ENCODE measurements at places on chromosomes 4 and X.

DNA sequence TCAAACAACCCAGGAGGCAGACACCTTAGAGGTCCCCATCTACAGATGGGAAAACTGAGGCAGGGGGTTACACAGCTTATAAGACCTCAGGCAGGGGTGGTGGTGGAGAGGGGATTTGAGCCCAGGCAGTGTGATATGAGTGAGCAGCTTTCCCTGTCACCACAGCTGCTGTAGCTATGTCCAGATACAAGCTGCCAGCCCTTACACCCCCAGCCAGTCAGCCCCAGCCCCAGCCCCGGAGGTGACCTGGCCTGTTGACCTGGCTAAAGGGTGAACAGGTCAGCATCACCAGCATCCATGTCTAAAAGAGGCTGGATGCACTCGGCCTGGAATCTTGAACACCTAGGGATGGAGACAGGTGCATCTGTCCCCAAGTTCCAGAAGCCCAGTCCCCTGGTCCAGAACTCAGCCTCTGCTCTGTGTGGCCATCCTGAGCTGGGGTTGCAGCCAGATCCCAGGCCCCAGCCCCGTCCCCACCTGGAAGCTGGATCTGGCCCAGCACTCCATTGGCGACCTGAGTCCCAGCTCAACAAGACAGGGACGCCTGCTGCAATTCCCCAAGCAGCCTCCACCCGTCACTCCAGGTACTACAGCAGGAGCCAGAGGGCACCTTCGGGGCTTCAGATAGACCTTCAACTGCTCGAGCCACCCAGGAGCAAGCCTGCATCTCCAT, 89.5 kb downstream of the JAKMIP1 start:
- peak; percentile 28 for DNase-seq

- no peak for DNase-seq
Observed at GRCh38 chrX:52839137-52839536, 28.1 kb downstream of the XAGE5 start.

GRCh38 chr4:138401334-138401733, 159.2 kb upstream of the SLC7A11 start:
- no peak for DNase-seq

DNA sequence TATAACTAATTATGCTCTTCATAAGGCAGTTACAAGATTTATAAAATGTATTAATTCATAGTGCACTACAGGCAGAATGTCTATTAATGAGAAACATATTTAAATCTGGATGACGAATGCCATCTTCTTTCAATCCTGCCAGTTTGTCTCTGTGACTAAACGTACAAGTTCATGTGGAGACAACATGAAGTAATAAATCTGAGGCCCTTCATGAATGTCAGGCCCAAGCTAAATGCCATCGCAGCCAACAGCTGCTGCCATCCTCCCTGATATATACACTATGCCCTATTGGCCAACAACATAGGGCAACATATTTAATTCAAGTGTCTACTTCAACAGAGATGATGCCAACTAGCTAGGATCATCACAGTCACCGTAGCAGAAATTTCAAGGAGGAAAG, 43.7 kb downstream of the TSPAN5 start:
- no peak for DNase-seq

- no peak for DNase-seq
Observed at GRCh38 chrX:53047228-53047627, 1.4 kb upstream of the GPR173 start.

DNA sequence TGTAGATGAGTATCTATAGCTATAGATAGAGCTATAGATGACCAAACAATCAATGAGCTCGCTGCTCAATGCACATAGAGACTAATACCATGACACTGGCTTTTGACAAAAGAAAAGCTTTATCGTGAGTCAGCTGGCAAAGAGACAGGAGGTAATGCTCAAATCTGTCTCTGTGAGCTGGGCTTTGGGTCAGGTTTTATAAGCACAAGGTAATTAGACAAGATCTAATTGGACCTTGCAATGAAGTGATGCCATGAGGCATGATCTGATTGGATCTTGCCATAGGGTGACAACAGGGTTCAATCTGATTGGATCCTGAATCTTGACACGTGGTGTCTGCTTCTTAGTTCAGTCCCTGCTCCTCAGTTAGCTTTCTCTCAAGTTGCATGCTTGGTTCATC, 180.7 kb upstream of the MXRA5 start:
- DNase-seq = no peak

All from right forelimb (tissue), 1 donor.